Ureter (tissue), 1 donor: ENCODE measurements at places on chromosomes 2 and 18.

GRCh38 chr2:230644356-230644935 is 68.2 kb upstream of the CAB39 start:
- no peak for DNase-seq

DNA sequence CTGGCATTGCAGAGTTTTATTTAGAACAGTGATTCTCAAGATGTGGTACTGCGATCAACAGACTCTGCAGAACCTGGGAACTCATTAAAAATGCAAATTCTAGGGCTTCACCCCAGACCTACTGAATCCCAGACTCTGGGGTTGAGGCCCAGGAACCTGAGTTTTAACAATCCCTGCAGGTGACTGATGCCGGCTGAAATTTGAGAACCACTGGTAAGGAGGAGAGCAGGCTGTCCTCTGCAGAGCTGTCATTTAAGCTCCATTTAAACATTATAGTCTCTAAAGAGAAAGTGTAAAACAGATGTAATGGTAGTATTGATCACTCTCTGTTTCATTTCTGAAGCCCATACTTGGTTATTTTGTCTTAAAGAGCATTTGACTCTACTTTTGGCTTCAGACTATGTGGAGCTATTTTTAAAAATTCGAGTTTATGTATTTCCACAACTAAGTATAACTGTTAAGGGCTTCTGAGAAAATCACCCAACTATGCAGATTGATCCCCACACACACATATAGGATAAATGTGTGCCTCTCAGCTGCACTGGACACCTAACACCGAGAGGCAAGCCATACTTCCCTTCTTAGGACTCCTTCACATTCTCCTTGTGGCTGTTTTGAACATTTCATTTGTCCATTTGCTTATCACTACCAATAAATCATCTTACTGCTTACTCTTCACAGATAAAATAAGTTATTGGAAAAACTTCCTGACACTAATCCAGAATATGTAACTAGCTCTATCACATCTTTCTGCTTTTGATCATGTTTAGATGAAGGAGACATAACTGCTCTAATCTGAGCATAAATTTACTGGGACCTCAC is 487.5 kb downstream of the DLGAP1 start:
- DNase-seq: no peak

DNA sequence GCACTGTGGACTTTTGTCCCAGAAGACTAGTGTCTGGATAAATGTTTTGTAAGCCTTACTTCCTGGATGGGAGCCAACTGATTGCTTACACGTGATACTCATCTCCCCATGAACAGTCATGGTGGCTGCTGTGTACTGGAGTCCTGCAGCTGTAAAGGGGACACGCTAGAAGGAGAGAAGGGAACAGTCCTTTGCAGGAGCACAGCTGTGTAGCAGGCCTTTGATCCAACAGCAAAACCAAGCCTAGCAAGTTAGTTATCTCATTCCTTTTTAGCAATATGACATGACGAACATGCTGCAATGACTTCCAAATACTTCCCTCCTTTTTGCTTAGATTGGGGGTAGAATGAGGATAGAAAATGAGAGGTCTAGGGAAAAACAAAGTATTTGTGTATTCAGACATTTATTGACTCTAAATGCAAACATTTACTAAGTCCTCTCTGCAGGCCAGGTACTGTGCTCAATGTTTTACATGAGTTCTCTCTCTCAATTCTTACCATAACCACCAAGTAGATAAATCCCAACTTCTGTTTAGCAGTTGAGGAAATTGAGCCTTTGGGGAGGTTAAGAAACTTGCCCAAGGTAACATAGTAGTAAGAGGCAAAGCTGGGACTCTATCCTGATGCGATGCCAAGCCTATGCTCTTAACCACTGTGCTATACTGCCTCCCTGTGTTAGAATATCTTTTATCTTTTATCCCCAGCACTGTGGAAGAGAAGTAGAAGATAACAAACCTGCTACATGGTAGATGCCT is 55.4 kb upstream of the CD28 start:
- no peak for DNase-seq

GRCh38 chr18:57141208-57142129 is 5.4 kb upstream of the BOD1L2 start:
- DNase-seq: no peak

- no peak for DNase-seq
These were observed 18.9 kb downstream of the PTPN18 start for GRCh38 chr2:130374587-130375290.

DNA sequence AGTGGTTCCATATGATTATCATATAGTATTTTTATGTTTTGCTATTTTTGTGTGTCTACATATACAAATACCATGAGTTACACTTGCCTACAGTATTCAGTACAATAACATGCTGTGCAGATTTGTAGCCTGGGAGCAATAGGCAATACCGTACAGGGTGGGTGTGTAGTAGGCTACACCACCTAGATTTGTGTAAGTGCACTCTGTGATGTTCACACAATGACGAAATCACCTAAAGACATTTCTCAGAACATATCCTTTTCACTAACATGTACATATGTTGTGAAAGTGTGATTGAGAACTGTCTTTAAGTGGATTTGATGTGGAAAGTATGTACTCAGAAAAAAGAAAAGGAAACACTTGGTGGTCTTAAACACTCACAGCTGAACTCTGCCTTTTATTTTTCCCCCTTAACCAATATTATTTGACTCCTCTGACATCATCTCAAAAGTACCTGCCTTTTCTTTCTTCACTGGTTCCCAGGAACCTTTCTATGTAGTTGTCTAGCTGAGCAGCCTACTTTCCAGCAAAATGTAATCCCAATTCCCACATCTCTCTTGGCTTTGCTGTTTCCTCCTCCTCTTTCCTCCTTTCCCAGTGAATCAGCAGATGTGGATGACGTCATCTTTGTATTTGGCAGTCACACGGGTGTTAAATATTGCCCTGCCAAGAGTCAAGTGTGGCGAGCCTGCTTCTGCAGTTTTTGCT is 47.7 kb downstream of the OSBPL6 start:
- peak; percentile 69 for DNase-seq

- DNase-seq: no peak
These were observed 42.5 kb downstream of the SCTR start for GRCh38 chr2:119481501-119482455.

DNA sequence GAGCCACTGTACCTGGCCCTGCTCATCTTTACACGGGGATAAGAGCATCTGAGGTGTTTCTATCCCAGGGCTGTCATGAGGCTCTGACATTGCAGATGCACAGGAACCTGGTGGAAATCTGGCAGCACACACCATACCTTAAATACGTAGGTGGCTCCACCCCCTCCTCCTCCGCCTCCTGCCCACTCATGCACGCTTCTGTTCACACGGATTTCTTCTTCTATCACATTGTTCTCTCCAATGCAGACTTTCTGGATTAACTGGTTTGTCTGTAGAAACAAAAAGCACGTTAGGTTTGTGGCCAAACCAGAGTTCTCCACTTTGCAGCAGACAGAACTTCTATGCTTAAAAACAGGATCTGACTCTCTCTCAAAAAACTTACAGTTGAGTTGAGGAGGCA is 118.2 kb downstream of the CLIP4 start:
- peak; percentile 62 for DNase-seq

DNA sequence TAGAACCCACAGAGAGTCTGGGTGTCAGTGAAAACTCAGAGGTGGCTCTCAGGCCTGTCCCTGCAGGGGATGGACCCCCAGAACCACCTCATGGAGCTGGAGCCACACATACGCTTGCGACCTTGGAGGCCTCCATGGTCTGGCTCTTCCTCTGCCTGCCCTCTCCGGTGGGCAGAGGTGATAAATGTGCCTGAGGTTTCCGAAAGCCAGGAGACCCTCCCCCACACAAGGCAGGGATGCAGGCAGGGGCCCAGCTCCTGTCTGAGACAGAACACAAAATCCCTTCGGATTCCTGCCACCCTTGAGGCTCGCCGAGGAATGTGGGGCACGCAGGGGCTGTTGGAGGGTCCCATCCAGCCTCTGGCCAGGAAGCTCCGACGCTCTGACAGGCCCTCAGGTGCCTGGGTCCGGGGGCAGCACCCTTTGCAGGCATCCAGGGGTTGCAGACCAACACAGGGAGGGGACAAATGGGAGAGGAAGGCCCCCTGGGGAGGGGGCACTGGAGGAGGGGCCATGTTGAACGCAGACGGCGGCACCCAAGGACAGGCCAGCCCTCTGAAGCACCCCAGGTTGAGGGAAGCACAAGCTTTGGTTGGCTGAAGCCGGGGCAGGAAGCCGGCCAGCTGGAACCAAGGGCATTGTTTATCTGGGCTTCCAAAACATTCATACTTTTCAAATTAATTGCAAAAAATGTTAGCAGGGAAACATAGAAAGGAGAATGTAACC is 4.1 kb upstream of the SNED1 start:
- peak; percentile 41 for DNase-seq

DNA sequence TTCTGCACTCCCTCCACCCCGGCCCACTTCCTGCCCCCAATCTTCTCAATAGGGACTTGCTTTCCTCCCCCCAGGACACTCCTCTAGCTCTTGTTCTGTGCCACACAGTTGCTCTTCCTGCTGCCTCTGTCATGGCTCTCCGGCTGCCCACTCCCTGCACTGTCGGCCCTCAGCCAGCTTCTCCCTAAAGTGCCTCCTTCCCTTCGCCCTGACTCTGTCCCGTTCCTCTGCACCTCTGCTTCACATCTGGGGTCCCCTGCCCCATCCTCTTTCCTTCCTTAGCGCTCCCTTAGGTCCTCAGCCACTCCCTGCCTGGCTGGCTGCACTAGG is 132.1 kb downstream of the CABLES1 start:
- DNase-seq: no peak

GRCh38 chr2:25714740-25715139 is 41.4 kb upstream of the DTNB start:
- DNase-seq: no peak

DNA sequence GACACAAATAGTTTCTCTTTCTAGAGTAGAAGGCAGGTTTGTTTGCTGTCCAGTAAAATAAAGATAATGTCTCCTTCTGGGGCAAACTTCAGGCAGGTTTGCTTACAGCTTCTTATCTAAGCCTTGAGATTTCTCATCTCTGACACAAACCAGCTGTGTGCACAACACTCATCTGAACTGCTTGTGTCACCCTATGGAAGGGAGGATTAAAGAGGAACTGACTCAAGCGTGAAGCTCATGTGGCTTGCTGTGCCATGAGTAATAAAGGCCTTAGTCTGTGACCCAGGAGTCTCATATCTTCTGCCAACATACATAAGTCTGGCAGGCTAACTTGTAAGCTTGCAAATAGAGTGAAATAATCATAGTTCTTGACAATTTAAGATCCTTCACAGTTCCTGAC is 24.2 kb upstream of the CPO start:
- DNase-seq: no peak

- no peak for DNase-seq
These were observed 224.0 kb downstream of the AFF3 start for GRCh38 chr2:99918389-99918788.

GRCh38 chr2:234792621-234793022 is 159.2 kb upstream of the SH3BP4 start:
- DNase-seq: no peak

DNA sequence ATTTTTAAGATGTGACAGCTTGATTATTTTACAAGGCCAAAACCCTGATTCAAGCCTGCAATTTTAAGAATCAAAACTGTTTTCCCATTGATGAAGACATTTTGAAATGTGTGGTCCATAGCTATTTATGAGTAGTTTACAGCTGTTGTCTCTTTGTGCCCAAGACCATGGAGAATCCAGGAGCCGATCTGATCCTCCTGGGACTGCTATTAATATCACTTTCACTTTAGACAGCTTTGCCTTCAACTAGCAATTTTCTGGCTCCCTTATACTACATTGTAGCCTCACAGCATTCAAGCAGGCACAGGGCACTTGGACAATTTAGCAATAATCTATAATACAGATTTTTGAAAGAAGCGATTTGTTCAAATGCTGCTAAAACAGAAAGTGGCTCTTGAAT is 172.9 kb downstream of the SLC8A1 start:
- no peak for DNase-seq

GRCh38 chr18:48959921-48960920 is 9.5 kb upstream of the SMAD7 start:
- DNase-seq: no peak

- DNase-seq: no peak
These were observed 60.5 kb upstream of the PELI1 start for GRCh38 chr2:64204703-64205102.

GRCh38 chr2:222297600-222297935 is 1.2 kb downstream of the PAX3 start:
- DNase-seq: no peak

GRCh38 chr18:12460874-12461273 is 53.1 kb downstream of the PRELID3A start:
- DNase-seq: no peak

- no peak for DNase-seq
These were observed 818.9 kb upstream of the ACVR2A start for GRCh38 chr2:147025646-147026585.

DNA sequence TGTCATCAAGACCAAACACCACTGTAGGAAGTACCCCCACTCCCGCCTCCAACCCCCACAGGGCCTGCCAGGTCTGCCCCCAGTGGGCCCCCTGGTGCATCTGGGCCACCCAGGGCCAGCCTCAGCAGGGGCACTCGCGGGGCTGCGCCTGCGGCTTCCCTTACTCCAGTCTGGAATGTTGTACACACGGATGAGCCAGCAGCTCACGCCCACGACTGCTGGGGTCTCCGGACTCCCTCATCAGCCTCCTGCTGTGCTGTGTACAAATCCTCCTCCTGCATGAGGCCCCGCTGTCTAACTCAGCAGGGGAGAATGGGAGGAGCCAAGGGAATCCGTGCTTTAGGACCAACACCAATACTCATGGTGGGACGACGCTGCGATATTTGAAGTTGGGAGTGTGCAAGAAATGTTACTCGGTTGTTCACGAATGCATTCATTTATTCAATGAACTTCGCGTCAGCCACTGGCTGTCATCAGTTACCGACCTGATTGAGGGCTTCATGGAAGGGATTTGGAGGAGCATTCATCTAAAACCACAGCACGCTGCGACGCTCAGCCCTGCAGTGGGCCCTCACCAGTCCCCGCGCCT is 654 bp upstream of the ASB1 start:
- no peak for DNase-seq

GRCh38 chr2:39486071-39486470 is 49.0 kb upstream of the MAP4K3 start:
- no peak for DNase-seq

- no peak for DNase-seq
These were observed 42.7 kb downstream of the ZNF516 start for GRCh38 chr18:76452357-76452756.

GRCh38 chr2:120583121-120583520 is 152.5 kb upstream of the GLI2 start:
- DNase-seq: no peak

DNA sequence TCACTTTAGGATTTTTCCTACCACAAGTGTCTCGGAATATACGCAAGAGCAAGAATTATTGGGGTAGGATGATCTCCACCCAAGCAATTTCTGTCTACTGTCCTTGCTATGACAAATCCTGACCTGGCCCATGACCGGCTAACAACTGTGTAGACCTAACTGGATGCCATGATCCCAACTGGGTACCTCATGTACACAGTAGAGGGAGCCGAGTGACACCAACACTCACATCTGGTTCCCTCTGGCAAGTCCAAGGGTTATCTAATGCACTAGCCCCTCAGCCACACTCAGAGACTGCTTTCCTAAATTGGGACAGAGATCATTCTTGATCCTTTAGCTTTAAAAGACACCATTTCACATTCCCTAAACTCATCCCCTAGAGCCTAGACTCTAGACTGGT is 60.7 kb upstream of the ZNF532 start:
- no peak for DNase-seq
